Activated CD4-positive, alpha-beta T cell treated with anti-CD3 and anti-CD28 coated beads, Interleukin-2, amount 50 U/mL, for 1 hour (primary cell): ENCODE measurements at places on chromosomes 2 and 18.

- DNase-seq = no peak
Observed at GRCh38 chr2:9815076-9815475, 28.2 kb upstream of the TAF1B start.

- no peak for DNase-seq
Observed at GRCh38 chr2:119608553-119608952, 64.3 kb downstream of the CFAP221 start.

- no peak for DNase-seq
Observed at GRCh38 chr2:150802635-150803034, 315.2 kb upstream of the RND3 start.

DNA sequence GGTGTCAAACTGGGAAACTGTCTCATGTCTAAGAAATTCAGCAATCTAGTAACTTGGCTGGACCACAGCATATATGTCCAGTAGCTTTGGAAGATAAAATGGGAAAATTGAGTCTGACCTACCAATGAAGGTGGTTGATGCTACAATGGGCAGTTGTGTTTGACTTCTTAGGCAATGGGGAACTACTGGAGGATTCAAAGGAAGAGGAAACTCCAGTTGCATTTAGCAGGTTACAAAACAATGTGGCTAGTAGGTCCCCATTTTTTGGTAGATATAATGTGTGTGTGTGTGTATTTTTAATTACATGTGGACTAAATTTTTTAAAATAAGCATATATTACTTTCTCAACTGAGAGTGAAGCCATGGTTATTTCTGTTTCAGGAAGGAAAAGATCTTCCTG, 427.7 kb downstream of the NBAS start:
- no peak for DNase-seq

- DNase-seq = no peak
Observed at GRCh38 chr18:54806526-54806925, 21.8 kb upstream of the RAB27B start.

DNA sequence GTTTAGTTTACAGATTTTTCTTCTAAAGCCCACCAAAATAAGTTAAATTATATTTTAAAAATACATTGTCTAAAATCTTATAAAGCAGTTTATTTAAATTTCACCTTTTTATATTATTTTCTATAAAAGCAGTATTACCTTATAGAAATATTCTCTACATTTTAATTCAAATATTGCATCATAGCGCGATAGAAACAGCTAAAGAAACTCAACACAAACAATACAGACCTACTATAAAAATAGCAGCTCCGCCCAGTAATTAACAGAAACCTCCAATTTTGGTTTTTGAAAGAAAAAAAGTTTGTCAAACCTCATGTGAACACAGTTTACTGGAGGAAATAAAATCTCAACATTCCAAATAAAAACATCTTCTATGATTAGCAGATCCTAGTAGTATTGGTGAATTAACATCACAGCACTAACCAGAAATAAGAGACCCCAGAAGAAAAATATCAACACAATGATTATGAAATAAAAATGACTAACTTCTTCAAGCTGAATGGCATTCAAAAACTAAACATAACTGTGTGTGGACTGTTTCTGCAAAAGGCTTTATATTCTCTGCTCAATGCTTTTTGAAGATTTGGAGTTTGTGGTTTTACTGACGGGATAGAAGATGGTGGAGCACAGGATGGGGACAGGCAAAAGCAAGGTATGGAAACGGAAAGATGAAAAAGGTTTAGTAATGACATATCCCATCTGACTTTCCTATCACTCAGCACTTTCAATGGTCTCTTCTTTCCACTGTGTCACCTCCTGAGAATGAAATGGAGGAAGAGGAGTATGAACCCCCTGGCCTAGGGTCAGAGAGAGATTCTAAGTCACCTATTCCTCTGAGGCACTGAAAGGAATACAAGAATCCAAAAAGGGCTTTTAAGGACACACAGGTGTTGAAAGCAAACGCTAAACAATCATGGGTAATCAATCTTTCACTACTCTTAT, 17.5 kb downstream of the MAP4K3 start:
- no peak for DNase-seq

GRCh38 chr2:77519888-77520506, 2.2 kb downstream of the LRRTM4 start:
- no peak for DNase-seq

DNA sequence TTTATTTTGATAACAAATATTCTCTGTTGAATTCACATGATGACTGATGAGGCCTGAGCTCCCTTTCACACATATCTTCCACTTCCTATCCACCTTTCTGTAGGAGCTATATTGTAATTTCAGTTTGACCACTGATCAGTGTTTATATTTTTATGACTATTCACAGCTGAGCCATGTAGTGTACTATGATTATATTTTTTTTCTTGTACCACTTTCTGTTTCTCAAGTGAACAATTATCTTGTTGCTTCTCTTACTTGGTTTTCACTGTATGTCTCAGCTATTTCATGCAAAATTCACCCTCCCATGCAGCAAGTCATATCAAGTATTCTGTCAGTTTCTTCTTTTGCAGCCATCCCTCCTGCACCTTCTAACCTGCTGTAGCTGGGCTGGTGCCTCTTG, 78.4 kb downstream of the TMEM247 start:
- DNase-seq = no peak

- no peak for DNase-seq
Observed at GRCh38 chr2:128506534-128506933, 187.9 kb upstream of the HS6ST1 start.

DNA sequence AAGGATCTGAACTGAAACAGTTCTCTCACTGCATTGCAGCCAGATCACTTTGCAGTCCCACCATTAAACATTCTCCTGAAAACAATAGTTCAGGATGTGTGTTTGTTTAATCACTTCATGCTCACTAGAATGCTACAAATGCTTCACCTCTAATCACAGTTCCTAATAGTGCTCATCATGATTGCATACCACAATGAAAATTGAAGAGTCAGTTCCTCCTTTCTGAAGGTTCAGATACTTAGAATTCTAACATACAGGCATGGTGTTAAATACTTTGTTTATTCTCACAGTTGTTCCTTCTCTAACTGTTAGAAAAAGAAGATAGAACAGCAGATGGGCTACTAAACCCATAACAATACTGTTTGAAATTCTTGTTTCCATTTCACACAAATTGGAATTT, 622.3 kb upstream of the ACVR2A start:
- DNase-seq = no peak

- DNase-seq = no peak
Observed at GRCh38 chr2:83944191-83944590, 514.9 kb downstream of the SUCLG1 start.

- no peak for DNase-seq
Observed at GRCh38 chr18:29154758-29155725, 978.1 kb upstream of the CDH2 start.

DNA sequence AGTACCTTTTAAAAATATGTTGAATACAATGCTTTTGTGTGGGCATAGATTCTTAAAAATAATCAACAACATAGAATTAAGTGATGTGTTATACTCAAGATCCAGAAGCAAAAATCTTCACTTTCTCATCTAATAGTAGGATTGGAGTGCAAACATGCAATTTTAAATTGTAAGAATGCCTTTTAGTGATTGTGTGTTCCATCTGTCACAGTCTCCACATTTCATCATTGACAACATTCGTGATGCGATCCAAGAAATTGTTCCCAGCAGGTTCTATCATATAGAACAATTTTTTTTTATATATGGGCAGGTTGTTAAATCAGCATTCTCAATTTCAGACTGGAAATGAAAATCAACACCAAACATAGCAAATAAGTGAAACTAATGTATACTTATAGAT, 1671.8 kb upstream of the SLC39A10 start:
- DNase-seq = no peak

- no peak for DNase-seq
Observed at GRCh38 chr18:8529609-8530008, 79.6 kb upstream of the RAB12 start.

DNA sequence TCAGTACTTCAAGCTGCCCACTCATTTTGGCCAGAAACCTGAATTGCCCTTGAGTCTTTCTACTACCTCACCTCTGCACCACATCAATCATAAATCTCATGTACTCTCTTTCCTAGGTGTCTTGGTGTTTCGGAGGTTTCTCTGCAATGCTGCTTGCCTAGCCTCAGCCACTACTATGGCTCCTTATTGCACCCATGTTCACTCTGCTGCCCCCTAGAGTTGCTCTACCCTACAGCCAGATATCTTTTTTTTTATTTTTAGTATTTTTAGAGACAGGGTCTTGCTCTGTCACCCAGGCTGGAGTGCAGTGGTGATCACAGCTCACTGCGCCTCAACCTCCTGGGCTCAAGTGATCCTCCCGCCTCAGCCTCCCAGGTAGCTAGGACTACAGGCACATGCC, 413.0 kb downstream of the PTPRM start:
- no peak for DNase-seq

GRCh38 chr2:204967199-204967960, 422.1 kb downstream of the PARD3B start:
- peak; percentile 43 for DNase-seq

DNA sequence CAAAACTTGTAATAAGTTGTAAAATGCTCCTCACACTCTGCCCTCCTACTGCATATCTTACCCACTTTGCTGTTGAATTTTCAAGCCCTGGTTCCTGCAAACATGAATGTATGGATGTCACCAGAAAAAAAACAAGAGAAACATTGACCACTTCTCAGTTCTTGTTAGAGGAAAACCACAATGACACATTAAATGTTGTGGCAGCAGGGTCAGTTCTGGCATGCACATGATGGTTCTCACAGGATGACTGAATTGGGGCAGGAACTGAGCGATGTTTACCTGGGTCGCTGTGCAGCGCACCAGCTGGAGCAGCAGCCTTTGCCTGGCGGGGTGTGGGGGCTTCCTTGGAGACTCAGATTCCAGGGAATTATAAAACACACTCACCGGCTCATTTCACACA, 14.0 kb upstream of the PRKCE start:
- DNase-seq = no peak

- no peak for DNase-seq
Observed at GRCh38 chr2:40457837-40458236, 5.9 kb upstream of the SLC8A1 start.

- no peak for DNase-seq
Observed at GRCh38 chr2:240832921-240833494, 13.0 kb upstream of the KIF1A start.

DNA sequence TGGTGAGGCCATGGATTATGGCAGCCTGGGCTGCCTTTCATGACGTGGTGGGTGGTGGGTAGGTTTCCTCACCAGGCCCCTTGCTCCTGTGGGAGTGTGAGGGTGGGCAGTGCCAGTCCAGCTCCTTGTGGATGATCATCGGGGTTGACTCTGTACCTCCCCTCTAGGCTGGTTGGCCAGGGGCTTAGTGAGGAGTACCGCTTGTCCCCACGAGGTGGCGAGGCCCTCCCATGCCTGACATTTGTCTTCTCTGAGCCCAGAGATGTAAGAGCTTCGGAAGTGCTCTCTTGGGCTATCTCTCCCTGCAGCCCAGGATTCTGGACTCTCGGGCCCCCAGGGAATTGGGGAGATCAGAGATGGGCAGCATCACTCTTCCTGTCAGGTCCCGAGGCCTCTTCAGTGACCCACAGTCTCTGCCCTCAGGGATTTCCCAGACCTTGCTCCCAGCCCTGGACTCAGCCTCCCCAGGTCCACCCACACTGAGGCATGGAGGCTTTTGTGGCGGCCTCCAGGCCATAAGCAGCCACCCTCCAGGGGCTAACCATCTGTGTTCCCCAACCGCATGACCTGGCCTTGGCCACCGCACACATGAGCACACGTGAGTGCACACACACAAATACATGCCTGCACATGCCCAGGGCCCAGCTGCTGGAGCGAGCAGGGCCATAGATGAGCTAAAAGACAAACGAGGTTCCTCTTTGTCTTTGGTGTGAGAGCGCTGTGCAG, 6.5 kb downstream of the SPR start:
- DNase-seq = no peak

DNA sequence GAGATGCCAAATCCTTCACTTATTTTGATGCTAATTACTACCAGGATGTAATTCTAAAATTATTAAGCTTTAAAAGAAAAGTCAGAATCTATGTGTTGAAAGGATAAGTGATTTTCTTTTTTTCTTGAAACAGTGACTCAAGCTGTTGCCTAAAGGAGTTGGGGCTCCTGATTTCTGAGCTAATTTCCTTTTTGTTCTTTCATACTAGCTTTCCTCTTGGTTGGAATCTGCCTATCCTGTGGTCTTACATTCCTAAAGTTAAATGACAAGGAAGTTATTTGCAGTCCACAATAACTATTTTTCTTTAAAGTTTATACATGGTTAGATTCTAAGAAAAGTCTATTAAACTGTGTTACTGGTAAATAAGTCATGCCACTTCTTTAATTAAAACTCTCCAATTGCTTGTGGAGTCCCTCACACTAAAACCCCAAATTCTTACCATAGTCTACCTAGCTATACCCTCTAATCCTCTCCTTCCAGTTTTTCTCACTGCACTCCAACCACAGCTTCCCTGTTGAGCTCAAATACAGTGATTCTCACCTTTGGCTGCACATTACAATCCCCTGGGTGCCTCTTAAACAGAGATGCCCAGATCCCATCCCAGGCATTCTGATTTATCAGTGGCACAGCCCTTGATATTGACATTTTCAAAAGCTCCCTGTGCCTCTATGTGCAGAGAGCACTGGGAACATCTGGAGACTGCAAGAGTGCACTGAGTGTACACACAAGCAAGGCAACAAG, 63.3 kb upstream of the EFEMP1 start:
- DNase-seq = no peak

DNA sequence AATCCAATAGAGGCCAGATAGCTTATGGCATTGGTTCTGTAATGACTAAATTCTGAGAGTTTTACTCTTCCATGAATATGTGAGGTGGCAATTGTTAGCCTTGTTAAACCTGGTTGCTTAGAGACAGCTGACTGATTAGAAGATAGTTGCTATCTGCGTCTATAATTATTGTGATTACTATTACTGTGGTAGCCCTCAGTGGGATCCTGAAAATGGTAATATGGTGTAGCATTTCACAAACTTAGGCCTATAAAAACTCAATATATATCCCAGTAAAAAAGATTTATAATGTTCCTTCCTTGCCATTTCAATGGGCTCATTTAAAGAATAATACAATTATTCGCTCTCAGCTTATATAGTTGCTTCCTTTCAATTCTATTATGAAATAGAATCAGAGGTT, 405.8 kb upstream of the CDH2 start:
- DNase-seq = no peak

GRCh38 chr2:181760521-181760920, 80.2 kb upstream of the NEUROD1 start:
- DNase-seq = no peak

DNA sequence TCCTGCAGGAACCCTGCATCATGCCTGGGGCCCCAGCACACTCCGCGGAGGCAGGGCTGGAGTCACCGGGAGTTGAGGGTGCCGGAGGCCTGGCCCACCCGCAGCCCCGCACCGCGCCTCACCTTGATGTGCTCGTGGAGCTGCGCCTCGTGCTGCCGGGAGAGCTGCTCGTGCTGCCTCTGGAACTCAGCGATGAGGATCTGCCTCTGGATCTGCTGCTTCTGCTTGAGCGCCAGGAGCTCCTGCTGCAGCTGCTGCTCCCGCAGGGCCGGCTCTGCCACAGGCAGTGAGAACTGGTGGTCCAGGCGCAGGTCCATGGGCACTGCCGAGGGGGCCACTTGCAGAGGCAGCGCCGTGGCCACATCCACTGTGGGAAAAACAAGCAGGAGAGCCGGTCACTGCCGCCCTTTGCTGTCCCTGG, 211.1 kb downstream of the HDAC4 start:
- DNase-seq = no peak

- DNase-seq = no peak
Observed at GRCh38 chr18:79241755-79242154, 154.0 kb upstream of the NFATC1 start.

GRCh38 chr2:223835701-223836532, 1.5 kb downstream of the AP1S3 start:
- DNase-seq = no peak
